ENCODE measurements at places on chromosomes 16 and 17.
A peak's percentile ranks its signal among the peaks of the same experiment; 100 is the strongest.

DNA sequence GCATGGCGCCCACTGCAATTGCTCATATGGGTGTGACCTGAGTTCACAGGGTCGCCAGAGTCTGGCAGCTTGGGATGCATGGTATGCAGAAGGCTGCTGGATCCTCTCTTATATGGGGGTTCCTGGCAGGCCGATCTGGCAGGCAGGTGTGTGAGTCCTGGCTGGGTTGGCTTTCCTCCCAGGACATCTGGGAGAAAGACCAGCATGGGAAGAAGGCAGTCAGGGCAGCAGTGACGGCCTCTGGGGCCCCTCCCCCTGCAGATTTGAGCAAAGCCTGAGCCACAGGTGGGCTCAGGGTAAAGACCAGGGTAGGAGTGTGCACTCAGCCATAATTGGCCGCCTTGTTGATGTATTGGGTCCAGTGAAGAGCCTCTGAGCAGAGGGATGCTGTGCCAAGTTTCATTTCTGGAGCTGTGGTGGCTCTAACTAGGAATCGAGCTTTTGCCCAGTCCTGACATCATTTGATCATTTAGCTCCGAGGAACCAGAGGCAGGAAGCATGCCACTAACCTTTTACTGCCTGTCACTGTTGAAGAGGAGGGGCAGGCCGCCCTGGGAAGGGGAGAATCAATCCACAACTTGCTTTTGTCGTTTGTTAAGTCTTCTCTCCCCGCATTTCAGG is 174.3 kb downstream of the CCDC182 start:
- no peak for DNase-seq

- DNase-seq = no peak
Observed at GRCh38 chr17:32492648-32493289, 6.0 kb downstream of the CDK5R1 start.

DNA sequence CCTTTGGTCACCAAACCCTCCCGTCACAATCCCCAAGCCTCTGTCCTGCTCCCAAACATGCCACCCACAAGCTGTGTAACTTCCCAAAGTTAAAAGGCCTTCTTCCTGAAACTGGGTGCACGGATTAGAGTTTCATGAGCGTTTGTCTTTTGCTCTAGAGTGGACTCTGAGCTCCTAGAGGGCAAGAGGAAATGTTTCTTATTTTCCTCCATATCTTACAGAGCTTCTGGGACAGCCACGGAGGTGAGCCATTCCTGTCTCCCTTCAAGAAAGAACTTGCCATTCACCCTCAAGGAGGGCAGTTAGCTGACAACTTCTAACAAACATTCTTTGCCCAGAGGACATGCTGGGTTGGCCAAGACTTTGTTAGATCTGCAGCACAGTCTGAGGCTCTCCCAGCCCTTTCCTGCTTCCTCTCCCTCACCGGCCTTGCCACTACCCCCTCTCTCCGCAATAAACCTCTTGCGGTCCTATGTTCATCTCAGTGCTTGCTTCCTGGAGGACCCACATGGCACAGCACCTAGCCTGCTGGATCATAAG is 2.6 kb upstream of the MYCBPAP start:
- DNase-seq = no peak

GRCh38 chr17:20944014-20944865 is 98.6 kb downstream of the USP22 start:
- peak; percentile 16 for DNase-seq

DNA sequence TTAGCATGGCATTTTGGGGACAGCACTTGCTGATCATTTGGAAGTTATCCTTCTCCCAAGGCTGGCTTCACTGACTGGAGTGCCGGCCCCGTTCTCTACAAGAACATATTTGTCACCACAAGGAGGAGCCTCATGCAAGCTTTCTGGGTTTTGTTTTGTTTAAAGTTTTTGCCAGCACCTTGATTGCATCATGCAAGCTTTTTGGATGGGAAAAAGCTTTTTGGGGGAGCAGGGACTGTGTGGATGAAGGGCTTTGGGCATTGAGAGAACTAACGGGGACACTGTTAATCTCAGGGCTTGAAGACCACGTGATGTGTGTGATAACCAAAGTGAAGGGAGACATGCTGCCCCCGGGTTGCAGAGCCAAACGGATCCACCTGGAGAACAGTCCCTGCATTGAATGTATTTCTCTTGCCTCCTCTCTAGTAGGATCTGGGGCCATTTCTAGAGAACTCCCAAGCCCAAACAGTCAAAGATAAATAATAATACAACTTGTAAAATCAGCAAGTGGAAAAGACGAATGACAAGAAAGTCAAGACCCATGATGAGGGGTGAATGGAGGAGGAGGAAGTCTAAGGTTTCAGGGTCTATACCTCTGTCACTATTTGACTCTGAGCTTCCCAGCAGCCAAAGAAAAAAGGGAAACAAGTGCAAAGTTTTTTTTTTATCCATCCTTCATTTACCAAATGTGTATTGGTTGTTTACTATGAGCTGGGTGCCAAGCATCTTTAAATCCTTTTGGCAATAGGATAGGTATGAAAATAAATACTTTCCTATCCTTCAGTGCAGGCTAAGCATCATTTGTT is 17.2 kb downstream of the TMEM114 start:
- DNase-seq = no peak

DNA sequence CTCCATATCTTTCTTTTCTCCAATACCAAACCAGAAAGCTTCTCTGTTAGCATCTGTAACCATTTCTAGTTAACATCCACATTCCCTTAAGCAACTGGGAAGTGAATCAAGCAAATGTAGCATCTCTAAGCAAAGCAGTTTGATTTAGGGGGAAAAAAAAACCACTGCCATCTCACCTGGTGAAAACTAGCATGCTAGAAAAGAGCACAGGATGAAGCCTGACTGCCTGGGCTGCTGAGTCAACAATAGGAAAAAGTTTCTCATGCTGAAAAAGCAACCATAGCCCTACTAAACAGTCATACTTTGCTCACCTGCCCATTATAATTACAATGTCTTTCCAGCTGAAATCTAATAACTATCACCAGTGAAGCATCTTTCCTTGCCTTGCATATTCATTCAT is 139.3 kb downstream of the ANKFN1 start:
- DNase-seq = no peak

- no peak for DNase-seq
Observed at GRCh38 chr16:31664683-31665482, 137.2 kb downstream of the AHSP start.

DNA sequence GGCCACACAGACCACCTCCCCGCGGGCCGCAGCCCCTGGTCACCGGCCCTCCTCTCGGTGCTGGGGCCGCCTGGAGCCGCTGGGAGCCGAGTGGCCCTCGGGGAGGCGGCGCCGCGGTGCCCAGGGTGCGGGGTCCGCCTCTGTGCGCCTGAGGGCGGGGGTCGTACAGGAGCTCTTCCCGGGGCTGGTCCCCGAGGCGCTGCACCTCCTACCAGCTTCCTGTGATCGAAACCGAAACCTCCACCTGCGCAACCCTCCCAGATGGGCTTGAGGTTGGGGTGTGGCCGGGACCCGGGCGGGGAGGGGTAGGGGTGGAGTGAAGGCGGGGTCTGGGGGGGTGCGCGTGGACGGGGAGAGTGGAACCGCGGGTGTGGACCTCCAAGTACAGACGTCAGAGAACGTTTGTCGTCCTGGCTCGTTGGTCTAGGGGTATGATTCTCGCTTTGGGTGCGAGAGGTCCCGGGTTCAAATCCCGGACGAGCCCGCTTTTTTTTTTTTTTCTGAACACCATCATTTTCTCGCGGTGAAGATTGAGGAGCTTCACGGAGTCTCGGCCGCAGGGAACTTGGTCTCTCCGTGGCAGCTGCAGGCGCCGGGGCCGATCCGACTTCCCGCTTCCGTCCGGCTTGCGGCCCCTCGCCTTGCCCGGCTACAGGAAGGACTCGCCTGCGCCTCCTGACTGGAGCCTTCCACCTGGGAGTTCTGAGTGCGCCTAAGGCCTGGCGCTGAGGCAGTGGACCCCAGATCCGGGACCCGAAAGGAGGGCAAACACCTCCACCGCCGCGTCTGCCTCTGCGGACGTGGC is 23.9 kb downstream of the ZNF213 start:
- peak; percentile 95 for DNase-seq

GRCh38 chr17:61393550-61393903 is 6.1 kb upstream of the TBX2 start:
- no peak for DNase-seq

- no peak for DNase-seq
Observed at GRCh38 chr17:50688245-50688644, 19.5 kb downstream of the ANKRD40 start.

- DNase-seq = no peak
Observed at GRCh38 chr17:55237268-55237667, 27.5 kb upstream of the HLF start.

DNA sequence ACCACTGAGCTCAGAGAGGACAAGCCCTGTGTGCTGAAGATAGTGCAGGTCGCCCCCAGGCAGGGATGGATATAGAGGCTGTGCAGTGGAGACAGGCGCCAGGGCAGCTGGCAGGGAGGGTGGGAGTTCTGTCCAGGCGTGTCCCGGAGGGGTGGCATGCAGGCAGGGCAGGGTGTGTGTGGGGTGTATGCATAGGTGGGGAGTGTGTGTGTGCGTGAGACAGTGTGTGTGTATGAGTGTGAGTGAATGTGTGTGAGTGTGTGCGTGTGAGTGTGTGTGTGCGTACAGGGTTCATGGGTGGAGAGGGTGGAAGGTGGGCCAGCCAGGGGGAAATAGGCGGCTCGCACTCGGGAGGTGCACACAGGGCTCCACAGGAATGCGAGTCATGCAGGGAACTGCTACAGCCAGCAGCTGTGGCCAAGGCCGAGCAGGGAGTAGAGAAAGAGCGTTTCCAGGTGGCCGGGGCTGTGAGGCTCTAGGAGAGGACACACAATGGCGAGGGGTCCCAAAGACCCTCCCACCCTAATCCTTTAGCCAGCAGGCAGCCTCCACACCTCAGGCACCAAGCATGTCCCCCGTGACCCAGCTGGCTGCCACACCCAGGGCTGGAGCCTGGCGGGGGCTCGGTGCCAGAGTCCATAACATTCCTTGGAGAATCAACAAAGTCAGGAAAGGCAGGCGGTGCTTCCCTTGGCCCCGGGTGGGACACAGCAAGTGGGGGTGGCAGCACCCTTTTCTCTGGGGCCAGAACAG is 4.6 kb downstream of the PLCD3 start:
- no peak for DNase-seq

DNA sequence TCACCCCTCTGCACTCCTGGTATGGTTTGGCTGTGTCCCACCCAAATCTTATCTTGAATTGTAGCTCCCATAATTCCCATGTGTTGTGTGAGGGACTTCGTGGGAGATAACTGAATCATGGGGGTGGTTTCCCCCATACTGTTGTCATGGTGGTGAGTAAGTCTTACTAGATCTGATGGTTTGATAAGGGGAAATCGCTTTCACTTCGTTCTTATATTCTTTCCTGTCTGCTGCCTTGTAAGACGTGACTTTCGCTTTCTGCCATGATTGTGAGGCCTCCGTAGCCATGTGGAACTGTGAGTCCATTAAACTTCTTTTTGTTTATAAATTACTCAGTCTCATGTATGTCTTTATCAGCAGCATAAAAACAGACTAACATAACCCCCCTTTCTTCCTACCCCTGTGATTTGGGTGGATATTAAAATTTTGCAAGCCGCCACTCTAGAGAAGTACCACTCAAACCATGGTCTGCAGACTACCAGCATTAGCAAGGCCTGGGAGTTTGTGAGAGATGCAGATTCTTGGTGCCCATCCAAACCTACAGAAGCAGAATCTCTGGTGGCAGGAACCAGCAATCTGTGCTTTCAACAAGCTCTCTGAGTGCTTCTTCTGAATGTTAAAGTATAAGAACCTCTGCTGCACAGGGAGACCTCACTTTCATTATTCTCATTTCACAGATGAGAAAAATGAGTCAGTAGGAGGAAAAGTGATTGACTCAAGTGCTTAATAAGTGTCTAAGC is 999.5 kb upstream of the EEF2KMT start:
- no peak for DNase-seq

GRCh38 chr16:28057949-28058348 is 5.6 kb downstream of the GSG1L start:
- DNase-seq = no peak

- no peak for DNase-seq
Observed at GRCh38 chr17:56109836-56110235, 43.4 kb upstream of the ANKFN1 start.
